ENCODE measurements at places on chromosomes 13 and 19.
A peak's percentile ranks its signal among the peaks of the same experiment; 100 is the strongest.

DNA sequence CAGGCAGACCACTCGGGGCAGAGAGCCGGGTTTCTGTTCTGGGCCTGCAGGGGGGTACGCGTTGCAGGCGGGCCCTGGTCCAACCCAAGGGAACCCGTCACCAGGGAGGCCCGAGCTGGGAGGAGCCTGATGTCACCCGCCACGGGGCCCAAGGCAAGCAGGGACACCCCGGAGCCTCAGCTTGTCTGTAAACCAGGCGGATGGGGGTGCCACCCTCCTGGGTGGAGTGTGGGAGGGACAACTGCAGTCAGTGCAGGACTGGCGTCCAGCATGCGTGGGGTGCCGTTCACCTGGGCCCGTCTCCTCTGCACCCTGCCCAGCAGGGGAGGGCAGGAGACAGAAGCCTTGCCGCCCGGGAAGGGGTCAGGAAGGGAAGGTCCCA, 7.0 kb downstream of the CACTIN start:
- DNase-seq, result no peak

- DNase-seq, result no peak
These were observed 24.9 kb downstream of the EPS15L1 start for GRCh38 chr19:16446724-16447368.

DNA sequence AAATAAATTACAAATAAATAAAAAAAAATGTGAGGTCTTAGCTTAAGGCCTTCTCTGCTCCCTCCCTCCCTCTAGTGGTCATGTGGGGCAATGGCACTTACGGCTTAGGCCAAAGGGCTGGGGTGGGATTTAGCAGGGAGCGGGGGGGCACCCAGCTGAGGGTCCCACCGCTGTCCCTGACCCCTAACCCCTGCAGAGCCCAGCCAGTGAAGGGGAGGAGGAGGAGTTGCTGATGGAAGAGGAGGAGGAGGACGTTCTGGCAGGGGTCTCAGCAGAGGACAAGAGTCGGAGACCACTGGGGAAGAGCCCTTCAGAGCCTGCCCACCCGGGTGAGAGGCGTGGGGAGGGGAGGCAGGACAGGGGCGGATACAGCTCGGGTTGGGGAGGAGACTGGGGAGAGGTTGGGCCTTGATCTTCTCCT, 9.3 kb downstream of the MPND start:
- DNase-seq, result peak; percentile 72

GRCh38 chr13:106036870-106037269, 498.6 kb downstream of the EFNB2 start:
- DNase-seq, result no peak

GRCh38 chr19:12800923-12801465, 606 bp downstream of the PRDX2 start:
- no peak for DNase-seq

GRCh38 chr13:93775507-93776108, 549.0 kb downstream of the GPC6 start:
- no peak for DNase-seq

DNA sequence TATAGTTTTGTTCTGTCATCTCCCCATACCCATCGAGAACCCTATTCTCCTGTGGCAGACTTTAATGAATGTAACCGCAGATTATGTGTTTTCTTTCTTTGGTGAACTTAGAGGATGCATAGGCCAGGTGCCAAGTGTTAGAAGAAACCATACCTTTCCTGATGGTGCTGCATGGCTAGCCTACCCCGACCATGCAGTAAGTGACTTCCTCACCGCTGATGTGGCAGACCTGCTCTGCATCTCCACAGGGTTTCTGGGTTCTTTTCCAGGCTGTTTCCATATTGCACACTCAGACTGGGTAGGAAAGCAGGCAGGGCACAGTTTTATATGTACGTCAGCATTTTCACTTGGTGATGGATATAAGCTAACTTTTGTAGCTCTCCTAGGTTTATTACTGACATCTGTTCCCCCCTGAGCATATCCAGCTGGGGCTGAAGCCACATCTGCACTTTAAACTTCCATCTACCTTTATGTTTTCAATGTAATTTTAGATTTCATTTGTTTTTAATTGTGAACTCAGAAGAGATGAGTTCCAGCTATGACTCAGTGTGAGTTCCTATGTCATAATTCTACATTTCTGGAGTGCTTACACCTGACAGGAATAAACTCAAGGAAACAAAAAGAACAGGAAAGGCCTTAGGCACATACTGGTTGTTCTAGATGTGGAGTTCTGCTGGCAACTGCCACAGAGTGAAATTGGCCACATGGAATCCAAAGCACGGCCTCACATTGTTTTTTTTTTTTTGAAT, 42.3 kb downstream of the LRCH1 start:
- no peak for DNase-seq

DNA sequence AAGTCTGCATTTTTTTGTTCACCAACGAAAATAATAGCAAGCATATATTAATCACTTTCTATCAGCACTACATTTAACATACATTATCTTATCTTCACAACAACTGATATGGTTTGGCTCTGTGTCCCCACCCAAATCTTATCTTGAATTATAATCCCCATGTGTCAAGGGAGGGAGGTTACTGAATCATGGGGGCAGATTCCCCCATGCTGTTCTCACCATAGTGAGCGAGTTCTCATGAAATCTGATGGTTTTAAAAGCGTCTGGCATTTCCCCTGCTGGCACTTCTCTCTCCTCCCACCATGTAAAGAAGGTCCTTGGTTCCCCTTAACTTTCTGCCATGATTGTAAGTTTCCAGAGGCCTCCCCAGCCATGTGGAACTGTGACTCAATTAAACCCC, 235.7 kb upstream of the RXFP2 start:
- DNase-seq, result no peak

DNA sequence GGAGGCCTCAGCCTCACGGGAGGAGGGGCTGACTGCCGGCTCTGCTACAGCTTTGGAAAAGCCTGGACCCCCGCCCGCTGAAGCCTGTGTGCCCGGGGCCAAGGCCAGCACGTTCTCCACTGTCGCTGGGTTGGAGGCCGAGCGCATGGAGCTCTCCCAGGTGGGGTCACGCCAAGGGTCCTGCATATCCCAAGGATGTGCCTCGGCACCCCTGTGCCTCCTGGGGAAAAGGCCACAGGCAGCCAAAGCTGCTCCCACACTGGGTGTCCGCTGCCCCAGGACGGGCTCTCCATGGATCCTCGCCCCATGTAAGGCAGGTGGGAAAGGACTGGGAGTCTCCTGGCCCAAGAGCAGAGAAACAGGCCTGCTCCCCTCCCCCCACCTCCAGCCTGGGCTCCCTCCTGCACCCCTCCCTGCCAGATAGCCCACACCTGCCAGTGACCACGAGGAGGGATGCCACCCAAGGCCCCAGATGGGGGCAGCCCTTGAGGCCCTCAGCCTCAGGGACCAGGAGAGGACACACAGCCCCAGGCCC, 64.0 kb downstream of the MLLT1 start:
- no peak for DNase-seq

- DNase-seq, result no peak
These were observed 95.4 kb downstream of the WDFY2 start for GRCh38 chr13:51679616-51680015.

DNA sequence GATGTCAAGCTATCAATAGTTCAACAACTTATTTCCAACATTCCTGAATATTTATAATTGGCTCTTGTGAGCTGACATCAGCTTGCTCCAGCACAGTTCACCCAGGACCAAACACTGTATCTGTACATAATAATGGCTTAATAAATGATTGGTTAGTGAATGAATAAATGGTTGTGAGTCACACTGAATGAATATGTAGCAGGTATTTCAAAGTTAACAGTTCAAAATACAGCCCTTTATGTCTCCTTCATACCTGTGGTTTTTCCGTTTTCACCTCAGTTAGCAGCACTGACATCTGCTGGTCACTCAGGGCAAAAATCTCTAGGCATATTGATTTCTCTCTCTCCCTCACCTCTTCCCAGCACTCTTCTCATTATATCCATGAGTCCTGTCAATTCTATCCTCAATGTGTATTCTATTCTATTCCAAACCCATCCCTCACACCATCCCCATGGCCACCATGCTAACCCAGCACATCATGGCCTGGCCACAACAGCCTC, 76.3 kb downstream of the PEG3 start:
- no peak for DNase-seq

DNA sequence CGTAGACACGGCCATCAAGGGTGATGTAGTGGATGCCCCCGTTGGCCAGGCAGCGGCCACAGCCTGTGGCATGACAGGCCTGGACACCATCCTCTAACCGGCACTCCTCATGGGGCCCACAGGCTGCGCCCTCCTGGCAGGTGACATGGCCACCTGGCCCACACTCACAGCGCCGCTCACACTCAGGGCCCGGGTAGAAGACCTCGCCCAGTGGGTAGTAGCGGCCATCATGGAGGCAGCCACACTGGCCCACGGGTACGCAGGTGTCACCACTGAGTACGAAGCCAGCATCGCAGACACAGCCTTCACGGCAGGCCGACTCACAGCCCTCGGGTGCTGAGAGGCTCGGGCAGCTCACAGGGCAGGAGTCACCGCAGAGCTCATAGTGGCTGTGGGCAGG, 27.2 kb upstream of the FBL start:
- no peak for DNase-seq

DNA sequence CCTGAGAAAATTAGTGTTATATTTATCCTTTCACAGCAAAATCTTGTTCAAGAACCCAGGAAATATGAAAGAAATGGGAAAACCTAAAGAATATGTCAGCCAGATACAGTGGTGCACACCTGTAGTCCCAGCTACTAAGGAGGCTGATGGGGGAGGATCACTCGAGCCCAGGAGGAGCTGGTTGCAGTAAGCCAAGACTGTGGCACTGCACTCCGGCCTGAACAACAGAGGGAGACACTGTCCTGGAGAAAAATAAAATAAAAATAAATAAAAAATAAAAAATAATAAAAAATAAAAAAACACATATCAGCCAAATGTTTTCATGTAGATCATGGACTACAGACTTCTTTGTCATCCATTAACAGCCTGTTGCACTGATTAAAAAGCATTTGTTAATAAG, 244.8 kb upstream of the KLHL1 start:
- DNase-seq, result no peak

GRCh38 chr13:75360170-75360569, 121.8 kb downstream of the TBC1D4 start:
- DNase-seq, result no peak

DNA sequence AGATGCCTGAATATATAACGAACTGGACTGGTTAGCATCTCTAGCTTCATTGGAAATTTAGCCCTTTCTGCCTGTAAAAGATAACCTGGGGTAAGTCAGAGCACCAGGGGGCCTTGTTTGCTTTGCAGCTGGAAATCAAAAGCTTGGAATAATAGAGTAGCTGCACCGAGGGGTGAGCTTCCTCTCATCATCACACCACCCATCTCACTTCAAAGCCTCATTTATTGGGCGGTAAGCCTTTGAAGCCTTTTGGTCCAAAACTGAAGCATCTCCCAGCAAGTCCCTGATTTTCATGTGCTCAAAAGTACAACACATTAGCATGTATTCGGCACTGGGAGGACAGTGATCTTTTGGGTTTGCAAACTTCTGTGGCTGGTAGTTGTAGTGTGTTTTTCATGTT, 405.1 kb downstream of the FOXO1 start:
- DNase-seq, result no peak

GRCh38 chr19:28456252-28456651, 756.7 kb downstream of the UQCRFS1 start:
- DNase-seq, result no peak

DNA sequence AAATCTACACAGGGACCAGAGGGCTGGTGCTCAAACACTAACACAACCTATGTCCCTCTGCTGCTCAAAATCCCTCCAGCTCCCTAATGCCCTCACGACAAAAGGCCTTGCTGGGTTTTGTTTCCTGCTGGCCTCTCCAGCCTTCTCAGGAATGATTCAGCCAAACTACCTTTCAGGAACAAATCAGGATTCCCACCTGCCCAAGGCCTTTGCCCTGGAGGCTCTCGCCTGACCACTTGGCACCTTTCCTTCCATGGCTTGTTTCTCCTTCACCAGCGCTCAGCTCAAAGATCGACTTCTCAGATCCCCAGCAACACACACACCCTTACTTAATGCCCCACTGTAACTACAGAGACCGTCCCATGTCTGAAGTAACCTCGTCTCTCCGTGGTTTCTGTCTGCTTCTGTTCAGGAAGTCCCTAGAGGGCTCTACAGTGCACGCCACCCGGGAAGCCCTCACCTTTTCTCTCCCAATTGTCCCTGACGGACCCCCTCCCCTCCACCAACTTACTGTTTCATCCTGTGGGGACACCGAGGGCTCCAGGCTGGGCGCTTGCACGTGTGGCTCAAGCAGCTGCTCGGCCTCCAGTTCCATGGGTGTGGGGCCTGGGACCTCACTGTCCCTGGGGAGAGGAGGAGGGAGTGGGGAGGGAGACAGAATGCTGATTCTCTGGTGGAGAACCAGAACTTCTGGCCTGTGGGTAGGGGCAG, 3.2 kb upstream of the SIX5 start:
- no peak for DNase-seq

- peak; percentile 88 for DNase-seq
These were observed 845.3 kb downstream of the DIAPH3 start for GRCh38 chr13:59318320-59318930.

GRCh38 chr13:100544866-100545683, 43.5 kb downstream of the GGACT start:
- no peak for DNase-seq

GRCh38 chr19:8459095-8459494, 14.3 kb downstream of the HNRNPM start:
- DNase-seq, result no peak

GRCh38 chr13:31321457-31321856, 121.7 kb downstream of the B3GLCT start:
- DNase-seq, result no peak

GRCh38 chr13:48679941-48680680, 26.4 kb downstream of the CYSLTR2 start:
- no peak for DNase-seq

- DNase-seq, result no peak
These were observed 178.3 kb upstream of the RFC3 start for GRCh38 chr13:33639626-33640080.

DNA sequence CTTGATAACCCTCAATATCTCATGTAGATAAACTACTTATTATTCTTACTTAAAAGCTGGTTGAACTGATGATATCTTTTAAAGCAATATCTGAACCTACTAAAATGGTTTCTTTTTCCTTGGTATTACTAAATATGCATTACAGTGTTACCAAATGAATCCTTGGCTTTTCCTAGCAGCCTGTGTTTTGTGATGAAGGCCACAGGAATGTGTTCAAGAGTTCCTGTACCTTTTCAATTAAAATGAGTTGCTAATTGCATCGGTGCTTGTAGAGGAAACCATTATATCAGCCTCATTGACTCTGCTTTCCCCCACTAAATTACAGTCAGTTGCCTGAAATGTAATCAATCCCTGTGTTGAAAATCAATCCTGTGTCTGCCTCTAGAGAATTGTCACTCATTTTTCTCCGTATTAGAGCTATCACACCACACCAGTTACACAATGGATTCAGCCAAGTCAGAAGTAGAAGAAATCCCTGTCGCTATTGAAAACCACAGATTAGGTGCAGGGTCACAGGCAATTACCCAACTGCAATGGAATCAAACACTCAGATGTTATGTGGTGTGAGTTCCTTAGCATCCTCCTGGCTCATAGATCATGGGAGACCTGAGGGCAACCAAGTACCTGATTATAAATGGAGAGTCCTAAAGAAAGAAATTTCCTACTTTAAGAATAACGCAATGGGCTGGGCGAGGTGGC, 13.3 kb downstream of the FAM216B start:
- no peak for DNase-seq
